ENCODE measurements at places on chromosomes 16 and 17.

- no peak for DNase-seq
Measured at GRCh38 chr17:50101346-50102163, 6.4 kb downstream of the PDK2 start.

GRCh38 chr16:17768257-17768656 lies 297.5 kb upstream of the XYLT1 start:
- no peak for DNase-seq

- DNase-seq, result no peak
Measured at GRCh38 chr16:4915226-4915761, 21.7 kb downstream of the PPL start.

GRCh38 chr17:5033352-5034015 lies 1.7 kb downstream of the SLC52A1 start:
- no peak for DNase-seq

- no peak for DNase-seq
Measured at GRCh38 chr17:73544333-73544732, 99.9 kb downstream of the SDK2 start.

DNA sequence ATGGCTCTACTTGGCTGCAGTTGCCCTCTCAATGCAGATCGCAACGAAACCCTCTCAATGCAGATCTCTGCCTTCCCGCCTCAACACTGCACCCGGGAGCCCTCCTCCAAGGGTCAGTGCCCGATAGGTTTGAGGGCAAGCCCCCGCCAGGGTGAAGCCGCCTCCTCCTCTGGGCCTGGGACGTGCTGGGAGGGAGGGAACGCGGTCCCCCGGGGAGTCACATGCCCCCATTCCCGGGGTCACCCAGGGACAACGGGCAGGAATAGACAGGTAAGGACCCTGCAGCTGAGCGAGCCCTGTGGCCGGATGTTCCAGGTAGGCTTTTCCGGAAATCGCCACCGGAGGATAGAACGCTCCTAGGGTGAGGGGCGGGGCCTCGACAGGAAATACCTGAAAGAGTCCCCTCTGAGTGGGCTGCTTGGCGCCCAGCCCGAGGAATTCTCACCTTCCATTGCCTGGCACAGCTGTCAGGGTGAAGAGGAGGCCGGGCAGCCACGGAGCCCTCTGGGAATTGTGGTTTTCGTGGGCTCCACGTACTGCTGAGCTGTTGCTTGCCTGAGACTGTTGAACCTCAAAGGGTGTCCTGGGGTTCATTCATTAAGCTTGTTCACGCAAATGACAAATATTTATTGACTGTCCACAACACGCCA lies 12.8 kb downstream of the ZNF174 start:
- no peak for DNase-seq

DNA sequence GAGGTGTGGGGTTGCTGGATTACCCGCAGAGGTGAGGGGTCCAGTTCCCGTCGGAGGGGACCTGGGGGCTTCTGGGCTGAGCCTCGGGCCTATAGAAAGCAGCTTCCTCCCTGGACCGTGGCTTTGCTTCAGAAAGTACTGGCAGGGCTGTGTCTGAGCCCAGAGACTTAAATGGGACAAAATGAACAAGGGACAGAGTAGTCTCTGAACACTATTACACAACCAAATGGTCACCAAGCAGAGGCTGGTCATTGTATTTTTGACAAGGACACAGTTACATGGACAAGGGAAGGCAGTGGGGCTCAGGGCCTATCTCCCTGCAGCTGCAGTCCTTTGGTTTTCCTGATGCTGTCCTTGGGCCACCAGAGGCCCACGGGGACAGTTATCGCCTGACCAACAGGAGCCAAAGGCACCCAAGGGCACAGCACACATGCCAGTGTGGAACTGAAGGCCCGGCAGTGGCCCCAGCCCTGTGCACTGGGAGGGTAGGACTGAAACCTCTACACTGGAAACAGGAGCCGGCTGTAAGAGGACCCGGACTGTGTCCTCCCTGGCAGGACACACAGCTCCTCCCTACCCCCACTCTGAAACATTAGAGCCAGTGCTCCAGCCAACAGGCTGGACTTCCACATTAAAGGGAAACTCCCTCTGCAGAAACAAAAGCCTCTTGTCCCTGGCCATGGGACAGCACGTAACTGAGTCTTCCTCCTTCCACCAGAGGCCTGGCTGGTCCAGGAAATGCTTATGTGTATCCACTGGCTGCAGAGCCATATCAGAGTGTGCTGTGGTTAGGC lies 26.0 kb upstream of the ERN1 start:
- DNase-seq, result no peak

DNA sequence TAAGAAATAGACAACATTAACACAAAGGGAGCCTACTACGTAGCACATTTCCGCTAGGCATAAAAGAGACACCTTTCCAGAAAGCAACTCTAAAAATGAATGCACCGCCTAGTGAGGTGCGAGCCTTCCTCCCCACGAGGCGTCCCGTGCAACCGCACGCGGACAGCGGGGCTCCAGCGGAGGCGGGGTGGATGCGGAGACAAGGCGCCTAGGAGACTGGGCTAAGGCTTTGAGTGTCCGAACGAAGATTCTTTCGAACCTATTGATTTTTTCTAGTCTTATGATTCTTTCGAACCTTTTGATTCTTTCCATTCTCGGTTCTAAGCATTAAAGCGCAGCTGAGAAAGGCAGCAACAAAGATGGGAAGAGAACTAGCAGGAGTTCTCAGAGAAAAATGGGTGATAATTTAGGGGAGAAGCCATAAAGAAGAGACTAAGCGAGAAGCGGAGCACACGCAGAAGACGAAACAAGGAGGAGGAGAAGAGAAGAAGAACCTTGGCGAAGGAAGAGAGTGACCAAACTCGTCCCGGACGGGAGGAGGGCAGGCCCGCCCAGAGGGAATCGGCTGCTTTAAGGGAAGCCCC lies 394 bp upstream of the CPD start:
- peak; percentile 41 for DNase-seq

DNA sequence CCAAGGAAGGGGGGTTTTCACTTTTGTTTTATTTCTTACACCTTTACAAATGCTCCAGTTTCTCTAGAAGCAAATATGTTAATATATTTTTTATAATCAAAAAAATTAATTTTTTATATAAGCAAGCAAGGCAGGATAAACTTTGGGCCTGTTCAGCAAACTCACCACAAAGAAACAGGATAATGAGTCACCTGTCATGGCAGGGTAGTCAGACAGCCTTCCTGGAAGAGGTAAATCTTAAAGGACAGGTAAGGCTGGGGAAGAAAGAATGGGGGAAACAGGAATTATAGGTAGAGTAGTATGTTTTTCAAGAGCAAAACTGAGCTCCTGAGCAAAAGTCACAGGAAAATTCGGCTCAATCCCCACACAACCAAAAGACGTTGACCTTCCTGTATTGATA lies 186.3 kb upstream of the SOX9 start:
- DNase-seq, result no peak

DNA sequence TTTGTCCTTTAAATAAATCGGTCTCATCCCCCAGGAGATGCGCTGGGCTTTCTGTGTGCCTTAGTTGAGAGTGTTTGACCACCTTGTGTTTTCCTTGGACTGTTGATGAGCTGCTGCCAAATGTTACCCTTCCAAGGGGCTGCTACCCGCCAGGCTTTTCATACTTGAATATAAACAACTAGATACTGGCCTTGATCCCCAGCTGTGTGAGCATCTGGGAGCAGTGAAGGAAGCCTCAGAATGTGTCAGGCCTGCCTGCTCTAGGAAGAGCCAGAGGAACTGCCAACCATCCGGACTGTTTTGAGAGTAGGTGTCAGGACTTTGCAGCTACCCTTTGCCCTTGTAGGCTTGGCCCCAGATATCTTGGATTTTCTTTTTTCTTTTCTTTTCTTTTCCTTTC lies 57.8 kb downstream of the LDHD start:
- DNase-seq, result no peak

DNA sequence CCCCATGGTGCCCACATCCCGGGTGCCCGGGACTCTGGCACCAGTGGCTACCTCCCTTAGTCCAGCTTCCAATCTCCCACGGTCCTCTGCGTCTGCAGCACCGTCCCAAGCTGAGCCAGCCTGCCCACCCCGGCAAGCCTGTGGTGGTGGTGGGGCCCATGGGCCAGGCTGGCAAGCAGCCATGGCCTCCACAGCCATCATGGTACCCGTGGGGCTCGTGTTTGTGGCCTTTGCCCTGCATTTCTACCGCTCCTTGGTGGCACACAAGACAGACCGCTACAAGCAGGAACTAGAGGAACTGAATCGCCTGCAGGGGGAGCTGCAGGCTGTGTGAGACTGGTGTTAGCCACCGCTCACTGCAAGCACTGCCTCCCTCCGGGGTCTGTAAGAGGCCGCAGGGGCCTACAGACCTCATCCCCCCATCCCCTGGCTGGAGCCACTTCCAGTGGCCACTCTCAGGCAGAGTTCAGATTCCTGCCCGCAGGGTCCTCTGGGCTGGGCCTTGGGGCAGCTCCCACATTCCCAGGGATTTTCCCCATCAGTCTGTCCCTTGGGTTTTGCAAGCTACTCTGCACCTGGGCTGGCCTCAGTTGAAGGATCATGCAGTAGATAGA lies 3.9 kb upstream of the SETD1A start:
- no peak for DNase-seq

DNA sequence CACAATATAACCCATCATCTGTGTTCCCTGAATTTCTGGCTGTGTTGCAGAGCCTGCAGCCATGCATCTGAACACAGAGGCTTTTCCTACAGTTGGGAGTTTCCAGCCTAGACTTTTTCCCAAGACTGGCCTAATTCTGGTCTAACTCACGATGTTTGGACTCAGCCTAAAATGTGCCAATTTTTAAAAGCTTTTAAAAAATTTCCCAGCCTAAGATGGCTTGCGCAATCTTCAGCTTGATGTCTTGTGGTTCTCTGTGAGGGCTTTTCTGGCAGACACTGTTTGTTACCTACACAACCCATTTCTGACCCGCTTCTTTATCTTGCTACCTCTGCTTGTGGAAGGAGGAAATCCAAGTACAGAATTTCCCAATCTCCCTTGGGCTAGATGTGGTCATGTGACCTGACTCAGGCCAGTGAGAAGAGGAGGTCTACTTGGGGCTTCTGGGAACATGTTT lies 72.7 kb upstream of the GAS7 start:
- no peak for DNase-seq

- DNase-seq, result no peak
Measured at GRCh38 chr17:41565338-41565737, 6.5 kb downstream of the KRT9 start.
